Left ventricle myocardium superior (tissue), 1 donor: ENCODE measurements at places on chromosomes 2 and 18. TPM values are rescaled to one million over a fixed set of nuclear protein-coding genes. Genes with fewer than 3 reads are reported as not detected.
A peak's percentile ranks its signal among the peaks of the same experiment; 100 is the strongest.

DNA sequence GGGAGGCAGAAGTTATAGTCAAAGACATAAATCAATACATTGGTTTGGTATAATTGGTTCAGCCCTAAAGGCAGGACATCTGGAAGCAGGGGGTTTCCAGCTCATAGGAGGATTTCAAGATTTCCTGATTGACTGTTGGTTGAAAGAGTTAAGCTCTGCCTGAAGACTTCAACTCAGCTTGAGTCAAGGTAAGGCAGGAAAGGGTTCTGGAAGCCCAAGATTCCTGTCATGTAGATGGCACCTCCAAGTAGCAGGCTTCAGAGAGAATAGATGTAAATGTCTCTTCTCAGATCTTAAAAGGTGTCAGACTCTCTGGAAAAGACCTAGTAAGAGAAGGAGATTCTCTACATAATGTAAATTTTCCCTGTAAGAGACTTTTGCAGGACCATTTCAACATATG lies 335.3 kb downstream of the RIT2 start:
- DNase-seq = no peak

- peak; percentile 77 for DNase-seq
Measured at GRCh38 chr2:85772841-85773491, 19.2 kb downstream of the ATOH8 start.

The CROCC2 gene
- total RNA-seq = not detected

The SLC39A6 gene
- total RNA-seq = 13.4 TPM

The KCNJ3 gene
- total RNA-seq = 2.0 TPM

- DNase-seq = no peak
Measured at GRCh38 chr2:219916726-219917440, 289.5 kb downstream of the SLC4A3 start.

The DYSF gene
- 49.2 TPM for total RNA-seq

DNA sequence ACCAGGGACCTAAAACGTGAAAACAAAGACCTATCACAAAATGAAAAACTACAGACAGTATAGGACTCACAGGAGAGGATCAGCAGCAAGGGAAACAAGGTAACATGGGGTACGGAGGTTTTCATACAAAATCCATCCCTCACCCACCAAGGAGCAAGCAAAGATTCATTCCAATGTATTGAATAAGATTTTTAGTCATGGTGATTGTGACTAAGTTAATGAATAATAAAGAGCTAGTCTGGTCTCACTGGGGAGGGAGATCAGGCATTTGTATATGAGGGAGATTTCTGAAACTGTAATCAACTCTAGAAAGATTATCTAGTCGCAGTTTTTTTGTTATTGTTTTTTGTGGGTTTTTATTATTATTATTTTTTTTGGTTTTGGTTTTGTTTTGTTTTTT lies 336.5 kb upstream of the MMADHC start:
- DNase-seq = no peak
